ENCODE measurements at places on chromosomes 2 and 18. TPM values are rescaled to one million over a fixed set of nuclear protein-coding genes. Genes with fewer than 3 reads are reported as not detected.
A peak's percentile ranks its signal among the peaks of the same experiment; 100 is the strongest.

GRCh38 chr2:42842466-42842865 is 50.1 kb upstream of the HAAO start:
- no peak for DNase-seq

DCDC2C gene
- total RNA-seq: not detected

GRCh38 chr2:60867848-60868247 is 13.5 kb upstream of the REL start:
- peak; percentile 23 for DNase-seq

DNA sequence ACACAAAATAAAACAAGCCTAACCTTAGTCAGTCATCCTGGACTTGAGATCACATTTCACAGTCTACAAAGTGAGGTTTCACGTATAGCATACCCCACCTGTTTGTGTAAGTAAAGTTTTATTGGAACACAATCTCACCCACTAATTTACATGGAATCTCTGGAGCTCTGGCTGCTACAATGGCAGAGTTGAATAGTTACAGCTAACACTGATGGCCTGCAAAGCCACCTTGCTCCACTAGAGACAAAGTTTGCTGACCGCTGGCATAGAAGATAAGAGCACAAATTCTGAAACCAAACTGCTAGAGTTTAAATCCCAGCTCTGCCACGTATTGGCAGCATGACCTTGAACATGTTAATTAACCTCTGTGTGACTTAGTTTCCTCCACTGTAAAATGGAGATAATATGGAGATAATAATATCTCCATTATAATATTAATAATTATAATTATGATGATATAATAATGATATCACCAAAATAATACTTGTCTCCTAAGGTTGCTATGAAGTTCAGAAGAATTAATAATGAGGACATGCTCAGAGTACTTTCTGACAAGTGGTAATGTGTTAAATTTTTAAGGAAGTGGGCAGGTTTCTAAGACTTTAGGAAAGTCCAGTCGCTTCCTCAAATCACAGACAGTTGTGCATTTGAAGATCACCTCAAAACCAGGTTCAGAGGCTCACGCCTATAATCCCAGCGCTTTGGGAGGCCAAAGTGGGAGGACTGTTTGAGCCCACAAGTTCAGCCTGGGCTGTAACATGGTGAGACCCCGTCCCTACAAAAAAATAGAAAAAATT is 204.6 kb downstream of the SH3RF3 start:
- no peak for DNase-seq

DNA sequence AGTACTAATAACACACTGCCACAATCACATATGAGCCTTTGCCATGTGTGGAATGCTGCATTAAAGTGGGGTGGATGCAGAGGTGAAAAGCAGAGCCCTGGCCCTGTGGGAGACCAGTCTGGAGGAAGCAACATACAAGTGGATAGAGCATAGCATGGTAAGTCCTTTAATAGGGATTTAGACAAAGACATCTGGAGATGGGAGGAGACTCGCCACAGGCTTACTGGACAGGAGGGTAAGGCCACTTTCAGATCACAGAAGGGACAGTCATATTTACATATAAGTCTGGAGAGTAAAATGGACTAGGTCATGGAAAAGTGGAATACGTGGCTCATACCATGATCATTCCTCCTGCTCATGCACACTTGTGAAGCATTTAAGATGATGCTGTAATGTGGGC is 84.3 kb downstream of the PPP1R1C start:
- no peak for DNase-seq

KCNE4 gene
- total RNA-seq: 5.1 TPM

SMYD1 gene
- 138 TPM for total RNA-seq

ECEL1 gene
- 0.47 TPM for total RNA-seq

DNA sequence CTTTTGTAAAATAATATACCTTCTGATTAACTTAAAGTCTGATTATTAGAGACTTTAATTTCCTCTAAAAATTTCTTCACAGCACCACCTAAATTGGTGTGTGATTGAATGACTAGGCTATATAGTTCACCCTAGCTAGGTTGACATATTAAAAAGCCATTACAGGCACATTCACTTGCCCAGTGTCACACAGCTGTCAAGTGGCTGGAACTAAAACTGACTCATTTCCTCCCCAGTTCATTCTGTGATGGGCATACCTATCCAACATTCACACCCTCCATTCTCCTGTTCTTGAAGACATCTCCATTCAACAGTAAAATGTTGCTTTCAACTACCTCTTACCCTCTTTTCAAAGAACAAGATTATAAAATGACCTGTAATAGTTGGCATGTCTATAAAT is 334.5 kb downstream of the ARHGAP15 start:
- no peak for DNase-seq

FAM237A gene
- total RNA-seq: not detected

DNA sequence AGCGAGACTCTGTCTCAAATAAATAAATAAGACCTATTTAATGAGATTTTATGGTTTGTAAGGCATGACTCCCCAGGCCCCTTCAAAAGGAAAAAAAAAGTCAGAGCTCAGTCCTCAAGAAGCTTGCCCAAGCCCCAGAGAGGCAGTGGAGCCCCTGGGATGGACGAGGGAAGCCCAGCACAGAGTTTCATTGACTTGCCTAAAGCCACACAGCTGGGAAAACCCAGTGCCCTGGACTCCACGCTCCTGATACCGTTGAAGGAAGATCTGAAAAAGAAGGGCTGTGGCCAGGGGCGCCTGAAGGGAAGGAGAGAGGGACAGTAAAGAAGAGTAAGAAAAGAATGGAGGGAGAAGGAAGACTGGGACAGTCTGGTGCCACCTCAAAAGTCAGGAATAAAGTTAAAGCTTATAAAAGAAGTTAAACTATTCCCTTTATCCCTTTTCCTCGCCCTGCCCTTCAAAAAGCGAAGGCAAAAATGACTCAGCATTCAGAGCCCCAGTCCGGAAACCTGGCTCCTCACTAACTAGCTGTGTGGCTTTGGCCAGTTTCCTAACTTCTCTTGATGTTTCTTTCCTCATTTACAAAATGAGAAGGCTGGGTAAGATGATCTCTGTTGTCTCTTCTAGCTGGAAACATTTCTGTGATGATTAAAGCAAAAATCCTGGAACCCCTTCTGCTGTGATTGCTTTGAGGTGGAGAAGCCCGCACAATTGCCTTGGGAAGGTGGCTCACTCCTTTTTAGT is 46.7 kb downstream of the LYPD1 start:
- no peak for DNase-seq

CCDC138 gene
- 2.0 TPM for total RNA-seq

DNA sequence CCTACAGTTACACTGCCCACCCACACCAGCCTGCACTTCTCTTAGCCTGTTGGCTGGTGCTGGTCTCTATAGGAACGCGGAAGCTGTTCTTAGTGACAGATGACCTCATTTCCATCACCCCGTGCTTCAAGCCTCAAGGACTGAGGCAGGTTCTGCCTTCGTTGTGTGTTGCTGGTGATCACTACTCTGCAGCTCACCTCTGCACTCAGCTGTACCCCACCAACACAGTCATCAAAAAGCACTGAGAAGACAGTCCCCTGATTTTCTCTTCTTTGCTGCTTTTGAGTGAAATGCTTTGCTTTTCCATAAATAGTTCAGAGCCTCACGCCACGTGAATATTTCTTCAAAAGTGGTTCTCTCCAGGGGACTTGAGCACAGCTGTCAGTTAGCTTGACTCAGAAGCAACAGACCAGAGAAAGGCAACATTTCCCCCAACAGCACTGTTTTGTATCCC is 225.7 kb upstream of the CCDC150 start:
- peak; percentile 19 for DNase-seq

- no peak for DNase-seq
Observed at GRCh38 chr2:9812945-9813311, 30.3 kb upstream of the TAF1B start.

- DNase-seq: no peak
Observed at GRCh38 chr2:127632592-127633489, 13.1 kb upstream of the GPR17 start.

DNA sequence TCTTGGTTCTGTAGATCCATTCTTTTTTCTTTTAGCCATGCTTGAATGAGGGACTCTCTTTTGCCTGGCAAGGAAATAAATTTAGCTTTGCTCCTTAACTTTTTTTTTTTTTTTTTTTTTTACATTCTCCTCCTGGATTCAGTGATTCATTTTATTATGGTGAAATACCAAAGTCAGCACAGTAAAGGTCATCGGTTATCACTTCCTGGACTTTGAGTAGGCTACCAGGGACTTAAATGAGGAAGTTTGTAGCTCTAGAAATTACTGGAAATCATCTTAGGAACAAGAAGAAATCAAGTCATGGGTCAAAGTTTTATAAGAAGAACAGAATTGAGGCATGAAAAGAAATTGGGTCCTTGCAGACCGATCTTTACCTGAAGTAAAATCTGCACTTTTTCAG is 75.0 kb downstream of the SOCS6 start:
- DNase-seq: no peak

- no peak for DNase-seq
Observed at GRCh38 chr2:1569879-1570450, 156.7 kb downstream of the TPO start.

DNA sequence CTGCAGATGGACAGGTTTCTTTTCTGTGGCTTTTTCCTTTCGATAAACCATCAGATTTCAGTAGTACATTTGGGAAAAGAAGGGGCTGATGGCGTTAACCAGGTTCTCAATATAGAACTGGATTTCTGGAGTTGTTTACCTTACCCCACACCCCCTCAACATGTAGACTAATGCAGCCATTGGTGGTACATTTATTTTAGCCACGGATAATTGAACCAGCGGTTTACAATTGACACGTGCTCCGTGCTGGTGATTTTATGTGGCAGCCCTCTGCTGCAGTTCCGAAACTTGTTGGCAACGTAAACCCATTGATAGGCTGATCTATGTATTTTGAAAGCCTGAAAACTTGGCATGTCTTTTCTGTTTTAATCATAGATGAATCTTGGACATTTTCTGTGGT is 5.4 kb downstream of the SOX11 start:
- no peak for DNase-seq

AFF3 gene
- 20.8 TPM for total RNA-seq

GRCh38 chr2:23616630-23617029 is 231.7 kb downstream of the KLHL29 start:
- DNase-seq: peak; percentile 50

VWA3B gene
- total RNA-seq: 0.50 TPM

ACOXL gene
- total RNA-seq: not detected

PIGN gene
- 19.4 TPM for total RNA-seq

- DNase-seq: no peak
Observed at GRCh38 chr2:145290986-145291385, 771.1 kb upstream of the ZEB2 start.

Data from left cardiac atrium (tissue), 4 donors.